ENCODE measurements at places on chromosomes 11 and 22.

GRCh38 chr11:57095417-57095816 is 86.3 kb upstream of the LRRC55 start:
- DNase-seq: no peak

DNA sequence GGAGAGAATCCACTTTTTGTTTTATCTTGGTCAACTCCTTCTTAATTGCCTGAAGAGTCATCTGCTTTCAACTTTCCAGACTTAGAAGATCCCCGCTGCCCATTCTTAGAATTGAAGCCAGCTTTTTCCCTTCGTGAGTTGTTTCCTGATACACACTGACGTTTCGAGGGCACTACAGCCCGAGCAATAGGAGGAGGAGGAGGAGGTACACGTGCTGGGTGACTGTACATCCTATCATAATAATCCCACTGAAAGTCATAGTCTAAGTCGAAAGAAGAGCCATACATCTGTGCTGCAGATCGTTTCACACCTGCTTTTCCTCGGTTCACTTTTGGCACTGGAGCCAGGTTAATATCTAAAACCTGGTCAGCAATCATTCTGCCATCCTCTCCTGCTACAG is 606.1 kb downstream of the DLG2 start:
- DNase-seq: no peak

- DNase-seq: peak; percentile 24
Observed at GRCh38 chr11:102453302-102453695, 734 bp upstream of the TMEM123 start.

DNA sequence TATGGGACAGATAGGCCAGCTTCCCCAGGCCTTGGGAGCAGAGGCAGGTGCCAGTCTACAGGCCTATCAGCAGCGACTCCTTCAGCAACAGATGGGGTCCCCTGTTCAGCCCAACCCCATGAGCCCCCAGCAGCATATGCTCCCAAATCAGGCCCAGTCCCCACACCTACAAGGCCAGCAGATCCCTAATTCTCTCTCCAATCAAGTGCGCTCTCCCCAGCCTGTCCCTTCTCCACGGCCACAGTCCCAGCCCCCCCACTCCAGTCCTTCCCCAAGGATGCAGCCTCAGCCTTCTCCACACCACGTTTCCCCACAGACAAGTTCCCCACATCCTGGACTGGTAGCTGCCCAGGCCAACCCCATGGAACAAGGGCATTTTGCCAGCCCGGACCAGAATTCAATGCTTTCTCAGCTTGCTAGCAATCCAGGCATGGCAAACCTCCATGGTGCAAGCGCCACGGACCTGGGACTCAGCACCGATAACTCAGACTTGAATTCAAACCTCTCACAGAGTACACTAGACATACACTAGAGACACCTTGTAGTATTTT is 26.6 kb upstream of the L3MBTL2 start:
- no peak for DNase-seq

GRCh38 chr22:41697126-41697775 is 2.1 kb upstream of the MEI1 start:
- DNase-seq: peak; percentile 77

- DNase-seq: no peak
Observed at GRCh38 chr11:119993722-119994121, 144.2 kb downstream of the TRIM29 start.

GRCh38 chr22:42773167-42773566 is 52.5 kb upstream of the A4GALT start:
- DNase-seq: no peak

GRCh38 chr22:18109410-18110193 is 1.0 kb upstream of the TUBA8 start:
- no peak for DNase-seq

DNA sequence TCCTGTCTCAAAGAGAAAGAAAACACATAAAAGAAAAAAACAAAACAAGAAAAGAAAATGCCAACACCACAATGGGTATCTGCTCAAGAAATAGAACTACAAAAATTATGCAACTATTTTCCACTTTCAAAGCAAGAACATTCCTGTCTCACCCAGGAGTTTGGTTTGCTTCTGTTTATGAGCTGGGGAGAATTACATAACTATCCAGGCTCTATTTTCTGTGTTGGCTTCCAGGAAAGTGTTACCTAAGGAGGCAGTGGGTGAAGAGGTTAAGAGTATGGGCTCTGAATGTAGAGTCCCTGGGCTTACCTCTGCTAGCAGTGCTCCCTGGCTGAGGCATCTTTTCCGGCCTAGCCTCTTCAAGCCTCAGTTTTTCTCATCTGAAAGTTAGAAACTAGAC is 426.7 kb downstream of the MIAT start:
- DNase-seq: no peak

DNA sequence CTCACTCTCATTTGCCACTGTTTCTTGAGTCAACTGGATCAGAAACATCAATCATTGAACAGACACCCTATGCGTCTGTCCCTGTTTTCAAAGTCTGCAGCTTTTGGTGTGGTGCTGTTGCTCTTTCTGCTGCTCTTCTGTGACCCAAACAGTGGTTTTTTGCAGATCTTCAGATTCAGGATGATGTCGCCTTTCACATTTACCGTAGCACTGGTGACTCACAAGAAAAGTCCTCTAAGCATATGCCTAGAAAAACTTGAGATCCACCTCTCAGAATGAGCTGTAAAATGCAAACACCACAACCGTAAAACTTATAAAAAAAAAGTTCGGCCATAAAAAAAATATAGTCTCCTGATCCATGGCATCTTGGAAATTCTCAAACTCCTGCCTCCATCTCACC is 400.4 kb downstream of the NTM start:
- DNase-seq: no peak

DNA sequence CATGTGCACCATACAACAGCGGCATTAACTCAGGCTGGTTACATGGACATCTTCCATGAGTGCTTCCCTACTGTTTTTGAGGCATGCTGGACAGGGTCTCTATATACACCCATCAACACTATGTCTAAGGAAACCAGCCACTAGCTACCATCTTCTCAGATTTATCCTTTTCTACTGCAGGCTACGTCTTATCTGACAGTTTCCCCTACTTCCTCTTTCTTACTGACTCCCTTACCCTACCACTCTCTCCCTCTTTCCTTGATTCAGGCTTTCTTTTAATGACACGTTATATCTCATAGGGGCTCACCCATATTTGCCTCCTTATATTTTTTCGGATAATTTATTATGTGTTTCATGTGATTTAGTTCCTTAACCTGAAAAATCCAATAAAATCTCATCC is 41.8 kb downstream of the DDI1 start:
- DNase-seq: no peak

GRCh38 chr11:61482513-61482912 is 26.0 kb upstream of the LRRC10B start:
- DNase-seq: peak; percentile 14

DNA sequence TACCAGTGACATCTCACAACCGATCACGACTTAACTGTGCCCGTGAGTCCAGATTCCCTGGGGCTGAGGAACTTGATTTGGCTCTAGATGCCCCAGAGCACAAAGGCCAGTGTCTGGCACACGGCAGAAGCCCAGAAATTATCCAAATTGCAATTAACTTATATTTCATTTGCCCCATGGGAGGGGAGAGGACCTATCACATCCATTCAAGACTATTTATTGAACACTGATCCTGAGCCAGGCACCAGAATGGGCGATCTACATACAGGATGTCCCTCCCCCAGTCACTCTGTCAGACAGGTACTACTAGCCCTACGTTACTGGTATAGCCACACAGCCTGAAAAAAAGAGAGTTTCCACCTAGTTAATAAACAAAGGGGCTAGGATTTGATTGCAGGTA is 5.1 kb downstream of the DNAL4 start:
- DNase-seq: no peak

DNA sequence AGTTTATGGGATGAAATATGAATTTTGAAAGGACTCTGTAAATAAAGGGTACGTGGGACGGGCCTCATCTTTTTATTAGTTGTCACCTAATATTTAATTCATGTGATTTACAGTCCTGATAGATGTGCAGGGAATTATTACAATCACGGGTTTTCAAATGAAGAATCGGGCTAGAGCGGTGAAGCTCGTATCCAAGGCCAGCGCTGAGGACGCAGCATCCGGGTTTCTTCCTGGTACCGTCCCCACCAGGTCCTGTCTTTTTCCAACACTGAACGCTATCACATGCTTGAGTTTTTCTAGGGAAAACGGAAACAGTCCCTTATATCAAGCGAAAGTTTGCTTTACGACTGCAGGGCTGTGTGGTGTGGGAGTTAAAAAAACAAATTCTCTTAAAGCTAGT is 787 bp downstream of the SMDT1 start:
- no peak for DNase-seq

GRCh38 chr11:1486054-1486825 is at the start of gene MOB2:
Gene MOB2, minus strand, starts transcription at chr11:1486779. Its CDS starts 223 bp downstream, at chr11:1486556.
- DNase-seq: no peak

DNA sequence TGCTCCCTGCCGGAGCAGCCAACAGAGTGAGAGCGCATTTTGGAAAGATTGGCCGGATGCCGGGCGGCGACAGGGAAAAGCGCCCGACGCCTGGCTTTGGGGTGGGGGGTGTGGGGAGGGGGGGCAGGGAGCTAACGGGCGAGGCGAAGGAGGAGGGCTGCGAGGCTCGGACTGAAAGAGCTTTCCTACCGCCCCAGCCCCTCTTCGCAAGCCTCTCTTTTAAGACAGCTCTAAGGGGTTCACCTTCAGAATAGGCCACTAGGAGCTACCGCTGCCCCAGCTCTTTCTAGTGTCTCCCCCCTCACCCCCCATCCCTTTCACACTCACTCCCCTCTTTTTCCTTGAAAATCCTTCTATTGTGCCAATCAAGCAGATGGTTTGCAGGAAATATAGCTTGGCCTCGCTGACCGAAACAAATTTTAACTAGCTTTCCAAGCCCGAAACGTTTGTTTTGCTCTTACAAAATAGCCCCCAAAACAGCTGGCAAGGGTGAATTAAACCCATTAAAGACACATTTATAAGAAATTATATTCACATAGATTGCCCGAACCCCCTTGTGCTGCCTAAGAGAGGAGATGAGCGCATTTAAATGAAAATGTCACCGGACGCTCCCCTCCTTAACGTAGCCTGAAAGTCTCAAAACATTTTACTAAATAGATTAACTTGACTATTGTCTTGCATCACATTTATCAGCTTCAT is 3.7 kb upstream of the DBX1 start:
- DNase-seq: no peak

DNA sequence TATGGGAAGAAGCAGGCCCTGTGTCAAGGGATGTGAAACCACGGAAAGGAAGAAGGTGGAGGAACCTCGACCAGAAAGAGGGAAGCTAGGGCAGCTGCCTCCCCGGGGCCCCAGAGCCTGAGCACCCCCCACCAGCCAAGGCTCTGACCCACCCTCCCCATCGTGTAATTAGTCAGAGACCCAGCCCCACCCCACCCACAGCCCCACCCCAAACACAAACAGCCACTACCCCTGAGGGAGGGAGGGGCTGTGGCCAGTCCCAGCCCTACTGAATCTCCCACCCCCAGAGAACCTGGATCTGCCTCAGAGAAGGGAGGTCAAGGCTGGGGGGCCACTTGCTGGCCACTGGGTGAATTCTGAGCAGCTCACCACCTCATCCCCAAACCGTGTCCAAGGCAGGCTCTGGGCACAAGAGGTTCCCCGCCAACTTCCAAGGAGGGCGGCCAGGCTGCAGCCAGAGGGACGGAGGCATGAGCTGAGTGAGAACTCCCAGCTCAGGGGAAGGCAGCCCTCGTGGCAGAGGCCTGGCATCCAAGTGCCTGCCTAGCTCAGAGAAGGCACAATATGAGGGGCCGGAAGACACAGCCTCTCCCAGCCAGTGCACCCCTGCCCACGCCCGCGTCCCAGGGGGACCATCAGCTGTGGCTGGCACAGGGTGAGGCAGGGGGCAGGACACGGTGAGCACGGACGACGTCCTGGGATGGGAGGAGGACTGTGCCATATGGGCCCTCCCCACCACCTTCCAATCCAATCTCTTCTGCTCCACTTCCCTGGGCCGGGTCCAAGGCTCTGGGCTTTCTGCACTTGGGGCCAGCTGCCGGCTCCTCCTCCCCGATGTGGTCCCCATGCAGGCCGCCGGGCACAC is 2.7 kb downstream of the PLXNB2 start:
- no peak for DNase-seq

DNA sequence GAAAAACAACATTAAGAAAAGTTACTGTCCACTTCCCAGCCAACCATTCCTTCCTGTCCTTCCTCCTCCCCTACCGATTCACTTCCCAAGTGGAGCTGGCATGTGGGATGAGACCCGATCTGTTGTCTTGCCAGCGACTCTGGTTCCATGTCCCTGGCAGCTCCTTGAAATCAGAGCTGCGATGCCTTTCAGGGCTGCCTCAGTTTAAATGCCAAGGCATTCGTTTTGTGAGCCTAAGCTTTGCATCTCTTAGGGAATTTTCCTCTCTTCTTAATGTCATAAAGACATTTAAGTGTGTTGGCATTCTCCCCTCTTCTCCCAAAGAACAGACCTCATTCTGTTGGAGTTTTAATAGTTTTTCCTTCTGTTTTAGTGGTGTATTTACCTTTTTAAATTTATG is 98.4 kb downstream of the EXT2 start:
- DNase-seq: no peak

GRCh38 chr11:15863411-15863810 is 492.9 kb downstream of the SOX6 start:
- DNase-seq: no peak
